IPS DF 19.7 (cell line): ENCODE measurements at places on chromosomes 7 and 10.

GRCh38 chr7:7959979-7960670, 8.5 kb upstream of the GLCCI1 start:
- DNase-seq = no peak

DNA sequence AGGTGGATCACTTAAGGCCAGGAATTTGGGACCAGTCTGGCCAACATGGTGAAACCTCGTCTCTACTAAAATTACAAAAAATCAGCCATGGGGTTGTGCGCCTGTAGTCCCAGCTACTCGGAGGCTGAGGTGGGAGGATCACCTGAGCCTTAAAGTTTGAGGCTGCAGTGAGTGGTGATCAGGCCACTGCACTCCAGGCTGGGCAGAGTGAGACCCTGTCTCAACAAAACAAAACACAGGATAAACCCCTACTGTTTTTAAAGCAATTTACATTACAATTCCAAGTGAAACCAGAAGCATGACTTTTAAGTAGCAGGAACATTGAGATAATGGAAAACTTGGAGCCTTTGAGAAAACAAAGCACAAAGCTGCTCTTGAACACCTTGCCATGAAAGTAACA, 92.4 kb upstream of the BTBD16 start:
- DNase-seq = no peak

DNA sequence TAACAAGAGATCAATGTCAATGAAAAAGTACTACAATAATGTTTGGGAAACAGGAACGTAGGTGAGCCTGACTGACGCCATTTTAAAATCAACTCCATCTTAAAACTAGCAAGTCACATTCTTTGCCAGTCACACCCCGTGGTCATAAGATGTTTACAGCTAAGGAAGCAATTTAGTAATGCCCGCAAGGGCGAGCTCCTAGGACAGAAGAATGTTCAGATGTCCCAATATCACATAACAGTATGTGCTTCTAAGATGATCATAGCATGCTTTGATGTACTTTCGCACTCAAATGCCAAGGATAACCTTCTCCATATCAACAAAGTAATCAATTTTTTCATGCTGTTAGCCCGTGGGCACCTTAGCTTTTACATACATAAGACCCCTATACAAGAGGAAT, 113.8 kb upstream of the EGFR start:
- no peak for DNase-seq

DNA sequence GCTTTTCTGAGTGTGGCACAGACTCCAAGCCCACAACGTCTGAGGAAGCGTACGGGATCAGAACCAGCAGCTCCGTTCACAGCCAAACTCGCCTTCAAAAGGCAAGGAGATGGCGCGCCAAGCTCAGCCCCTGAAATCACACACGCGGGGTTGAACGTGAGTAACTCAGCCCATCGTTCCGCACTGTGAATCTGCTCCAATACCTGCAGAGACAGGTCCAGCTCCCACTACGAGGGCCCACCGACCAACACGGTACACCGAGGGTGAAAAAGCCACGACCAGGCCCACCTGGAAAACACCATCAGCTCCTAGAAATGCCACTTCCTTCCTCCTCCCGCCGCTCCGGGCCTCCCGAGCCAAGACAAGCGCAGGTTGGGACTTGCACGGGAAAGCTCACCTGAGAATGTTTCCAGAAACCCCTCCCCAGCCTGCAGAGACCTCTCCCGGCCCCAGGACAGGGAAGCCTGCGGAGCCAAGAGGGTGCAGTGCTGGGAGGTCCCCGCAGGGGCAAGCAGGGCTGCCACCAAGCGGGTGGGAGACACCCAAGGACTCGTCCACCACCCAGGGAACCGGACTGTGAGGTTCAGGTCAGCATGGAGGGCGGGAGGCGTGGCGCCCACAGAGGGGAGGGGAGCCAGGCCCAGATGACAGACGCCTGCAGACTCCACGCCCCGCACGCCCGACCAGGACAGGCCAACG, 93.9 kb upstream of the PDGFA start:
- no peak for DNase-seq

DNA sequence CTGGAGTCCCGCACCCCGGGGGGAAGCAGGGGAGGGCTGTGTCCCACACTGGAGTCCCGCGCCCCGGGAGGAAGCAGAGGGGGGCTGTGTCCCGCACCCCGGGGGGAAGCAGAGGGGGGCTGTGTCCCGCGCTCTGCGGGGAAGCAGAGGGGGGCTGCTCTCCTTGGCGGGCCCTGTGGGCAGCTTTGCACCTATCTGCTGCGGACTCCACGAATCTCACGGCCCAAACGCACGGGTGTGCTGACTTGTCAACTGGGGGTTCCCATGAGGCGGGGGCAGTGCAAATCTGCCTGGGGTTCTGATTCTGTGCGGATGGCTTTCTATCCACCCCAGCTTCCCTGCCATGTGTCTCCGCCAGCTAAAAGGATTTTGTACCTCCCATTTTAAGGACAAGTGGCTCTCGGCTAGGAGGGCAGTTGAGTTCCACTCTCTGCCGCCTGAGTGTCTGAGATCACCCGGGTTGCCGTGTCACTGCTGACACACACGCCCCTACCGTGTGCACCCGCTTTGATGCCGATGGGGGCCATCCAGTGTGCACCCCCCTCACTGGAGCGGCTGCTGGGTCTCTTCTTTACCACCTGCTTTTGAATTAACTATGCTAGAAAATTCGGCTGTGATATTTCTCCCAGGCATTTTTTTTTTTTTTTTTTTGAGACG, 20.5 kb downstream of the GPER1 start:
- DNase-seq = no peak
